ENCODE measurements at places on chromosomes 11 and 22.

DNA sequence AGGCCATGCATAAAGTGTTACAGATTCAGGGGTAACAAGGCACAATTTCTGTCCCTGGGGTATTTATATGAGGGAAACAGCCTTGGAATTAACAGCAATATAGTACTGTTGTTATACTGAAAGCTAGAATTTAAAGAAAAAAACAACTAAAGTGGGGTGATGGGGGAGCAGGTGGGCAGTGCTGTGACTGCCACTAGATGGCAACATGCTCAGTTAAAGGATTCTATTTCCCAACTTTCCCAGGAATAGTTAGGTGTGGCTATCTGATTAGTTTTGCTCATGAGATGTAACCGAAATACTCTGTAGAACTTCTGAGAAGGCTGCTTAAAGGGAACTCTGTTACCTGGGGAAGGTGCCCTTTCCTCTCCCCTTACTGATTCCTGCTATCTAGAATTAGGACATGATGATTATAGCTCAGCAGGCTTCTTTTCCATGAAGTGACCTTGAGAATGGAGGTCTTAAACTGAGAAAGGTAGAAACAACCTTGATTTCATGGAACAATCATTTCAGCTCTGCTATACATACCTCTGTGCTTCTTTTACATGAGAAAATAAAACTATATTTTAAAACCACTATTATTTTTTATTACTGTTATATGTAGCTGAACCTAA lies 102.6 kb downstream of the RELT start:
- peak; percentile 35 for DNase-seq

GRCh38 chr22:44331881-44332714 lies 19.3 kb upstream of the SHISAL1 start:
- peak; percentile 54 for DNase-seq

- peak; percentile 93 for DNase-seq
Observed at GRCh38 chr11:3160252-3161031, 4.7 kb downstream of the OSBPL5 start.

DNA sequence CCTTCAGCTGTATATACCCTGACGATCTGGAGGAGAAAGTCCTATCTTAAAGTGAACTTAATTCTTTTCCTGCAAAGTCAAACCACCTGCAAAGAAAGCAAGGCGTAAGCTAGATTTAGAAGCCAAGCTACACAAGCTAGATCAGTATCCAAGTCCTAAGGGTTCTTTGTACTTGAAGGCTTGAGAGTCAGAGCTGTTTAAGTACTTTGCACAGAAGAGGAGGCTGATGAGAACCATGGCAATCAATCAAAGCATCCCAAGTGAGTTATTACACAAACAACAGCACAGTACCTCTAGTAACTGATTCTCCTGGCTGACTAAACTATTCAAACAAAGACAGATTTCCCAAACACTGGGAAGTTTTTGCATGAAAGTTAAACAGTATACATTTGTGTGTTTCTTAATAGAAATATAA lies 1.9 kb downstream of the CDON start:
- DNase-seq: no peak

DNA sequence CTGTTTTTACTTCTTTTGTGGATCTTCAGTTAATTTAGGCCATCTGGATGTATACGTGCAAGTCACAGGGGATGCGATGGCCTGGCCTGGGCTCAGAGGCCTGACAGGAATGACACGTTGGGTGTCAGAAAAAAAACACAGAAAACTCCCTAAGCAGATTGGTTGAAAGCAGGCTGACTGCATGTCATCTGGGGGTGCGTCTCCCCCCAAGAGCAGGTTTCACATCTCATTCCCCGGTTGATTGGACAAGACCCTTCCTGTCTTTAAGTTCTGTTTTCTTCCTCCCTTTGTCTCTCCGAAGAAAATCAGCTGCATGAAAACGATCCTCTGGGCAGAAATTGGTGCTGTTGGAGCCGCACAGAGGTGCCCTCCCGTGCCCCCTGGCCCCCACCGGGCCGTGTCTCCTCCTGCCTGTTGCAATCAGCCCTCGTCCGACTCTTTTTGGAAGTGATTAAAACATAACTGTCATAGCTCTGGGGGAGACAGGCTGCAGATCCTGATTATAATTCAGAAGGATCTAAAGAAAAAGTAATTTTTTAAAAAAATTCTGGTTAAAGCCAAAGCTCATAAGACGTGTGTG lies 71.8 kb upstream of the PARVG start:
- no peak for DNase-seq

DNA sequence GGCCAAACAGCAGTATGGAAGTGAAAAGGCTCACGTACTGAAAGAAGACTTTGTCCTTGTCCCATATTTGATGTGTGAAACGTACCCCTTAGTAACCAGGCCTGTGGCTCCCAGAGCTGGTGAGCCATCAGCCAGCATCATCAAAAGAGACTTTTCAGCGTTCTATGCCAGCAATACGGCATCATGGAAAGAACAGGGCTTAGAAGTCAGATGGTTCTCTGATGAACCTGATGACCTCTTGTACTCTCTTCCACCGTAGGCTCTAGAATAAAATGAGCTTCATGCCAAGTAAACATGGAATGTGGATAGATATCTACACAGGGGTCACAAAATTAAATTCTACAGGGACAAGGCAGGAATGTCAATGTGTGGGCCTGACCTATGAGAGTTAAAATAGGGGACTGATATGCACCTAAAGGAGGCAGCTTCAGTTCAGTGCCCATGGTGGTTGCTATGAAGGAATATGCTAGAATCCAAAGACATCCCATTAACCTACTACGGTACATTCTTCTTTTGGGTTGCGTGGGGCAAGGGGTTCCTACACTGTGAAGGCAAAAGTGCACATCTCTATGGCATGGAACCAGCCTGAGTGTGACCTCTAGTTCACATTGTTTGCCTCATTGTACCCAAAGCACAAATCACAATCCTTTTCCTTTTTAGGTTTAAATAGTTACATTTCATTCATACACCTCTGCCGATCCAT lies 130.6 kb downstream of the ETS1 start:
- DNase-seq: no peak

GRCh38 chr22:30325065-30325720 lies 1.5 kb downstream of the TBC1D10A start:
- DNase-seq: no peak

GRCh38 chr11:12421386-12421785 lies 44.0 kb downstream of the PARVA start:
- DNase-seq: no peak
